ENCODE measurements at places on chromosomes 16 and 17.

GRCh38 chr16:57594531-57595031 lies 33.8 kb upstream of the ADGRG1 start:
- DNase-seq, result no peak

GRCh38 chr17:31538080-31538762 lies 146.7 kb downstream of the RAB11FIP4 start:
- no peak for DNase-seq

GRCh38 chr16:19085679-19086200 lies 18.3 kb downstream of the COQ7 start:
- DNase-seq, result no peak

DNA sequence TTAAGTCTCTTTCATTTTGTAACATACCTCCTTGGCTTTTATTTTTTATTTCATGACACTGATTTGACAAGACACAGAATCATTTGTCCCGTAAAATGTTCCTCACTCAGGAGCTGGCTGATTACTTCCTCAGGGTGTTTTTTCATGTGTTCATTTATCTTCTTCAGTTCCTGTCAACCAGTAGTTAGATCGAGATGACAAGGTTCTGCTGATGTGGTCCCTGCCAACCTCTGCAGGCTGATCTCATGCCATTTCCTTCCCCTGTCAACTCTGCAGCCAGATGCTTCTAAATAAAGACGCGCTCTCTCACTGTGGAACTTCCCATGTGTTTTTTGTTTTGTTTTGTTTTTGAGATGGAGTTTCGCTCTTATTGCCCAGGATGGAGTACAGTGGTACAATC lies 8.1 kb upstream of the CXCL16 start:
- no peak for DNase-seq

- no peak for DNase-seq
Observed at GRCh38 chr16:78096386-78096785, 3.1 kb upstream of the WWOX start.

DNA sequence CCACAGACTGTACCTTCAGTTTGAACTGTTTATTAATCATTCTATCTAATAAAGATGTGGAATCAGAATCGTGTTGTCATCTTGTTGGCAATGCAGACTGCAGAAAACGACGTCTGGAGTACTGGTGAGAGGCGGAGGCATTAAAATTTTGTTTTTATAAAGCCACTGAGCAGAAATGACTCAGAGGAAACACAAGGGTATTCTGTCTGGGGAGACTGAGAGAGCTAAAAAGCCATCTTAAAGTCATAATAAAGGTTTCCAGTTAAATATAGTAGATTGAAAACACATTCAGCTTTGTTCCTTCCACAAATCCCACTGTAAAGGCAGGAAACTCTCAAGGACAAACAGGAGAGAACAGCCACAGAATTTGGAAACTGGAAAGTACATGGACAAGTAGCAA lies 74.2 kb downstream of the CPPED1 start:
- no peak for DNase-seq

DNA sequence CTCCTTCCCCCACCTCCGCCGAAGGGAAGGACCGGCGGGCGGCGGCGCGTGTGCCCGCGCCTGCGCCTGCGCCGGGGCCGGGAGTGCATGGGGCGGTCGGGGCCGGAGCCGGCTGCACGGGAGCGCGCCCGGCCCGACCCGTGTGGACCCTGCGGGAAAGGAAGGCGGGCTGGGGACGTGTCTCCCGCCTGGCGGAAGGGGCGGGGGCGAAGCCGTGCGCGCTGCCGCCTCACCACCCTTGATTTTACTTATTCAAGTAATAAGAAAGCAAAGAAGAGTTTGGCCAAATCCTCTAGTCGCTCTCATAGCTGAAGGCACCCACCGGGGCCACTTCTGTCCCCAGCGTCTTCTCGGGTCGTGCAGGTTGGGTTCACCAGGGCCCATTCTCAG lies 596 bp upstream of the PFN1 start:
- peak; percentile 61 for DNase-seq

- DNase-seq, result no peak
Observed at GRCh38 chr16:71792176-71792575, 16.5 kb downstream of the AP1G1 start.

GRCh38 chr17:79152636-79153035 lies 78.0 kb downstream of the ENGASE start:
- no peak for DNase-seq

GRCh38 chr16:69330286-69331109 lies at the start of gene PDF:
Gene PDF (minus strand): TSS chr16:69330588. CDS start chr16:69330570, 18 bp downstream.
- peak; percentile 75 for DNase-seq

DNA sequence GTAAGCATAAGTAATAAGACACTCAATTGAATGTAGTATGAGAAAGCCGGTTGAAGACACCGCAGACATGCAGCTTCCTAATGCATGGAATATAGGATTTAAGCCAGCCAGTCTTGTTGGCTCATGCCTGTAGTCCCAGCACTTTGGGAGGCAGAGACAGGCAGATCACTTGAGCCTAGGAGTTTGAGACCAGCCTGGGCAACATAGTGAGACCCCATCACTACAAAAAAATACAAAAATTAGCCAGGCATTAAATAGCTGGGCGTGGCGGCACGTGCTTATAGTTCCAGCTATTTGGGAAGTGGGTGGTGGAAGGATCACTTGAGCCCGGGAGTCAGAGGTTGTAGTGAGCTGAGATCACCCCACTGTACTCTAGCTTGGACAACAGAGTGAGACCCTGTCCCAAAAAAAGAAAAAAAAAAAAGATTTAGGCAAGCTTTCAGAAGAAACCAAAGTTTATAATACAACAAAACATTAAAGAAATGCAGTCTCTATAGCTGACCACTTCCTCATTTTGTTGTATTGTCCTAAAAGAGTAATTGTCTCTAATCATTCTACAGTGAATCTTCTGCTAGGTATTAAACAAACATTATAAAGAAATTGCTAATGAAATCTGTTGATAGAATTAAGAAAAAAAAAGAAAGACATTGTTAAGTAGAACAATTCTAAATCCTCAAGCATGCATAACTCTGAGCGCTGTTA lies 68.6 kb upstream of the KIFC3 start:
- DNase-seq, result no peak

- no peak for DNase-seq
Observed at GRCh38 chr16:67304020-67304419, 22.5 kb downstream of the KCTD19 start.

- no peak for DNase-seq
Observed at GRCh38 chr16:56362706-56363105, 62.6 kb downstream of the AMFR start.

DNA sequence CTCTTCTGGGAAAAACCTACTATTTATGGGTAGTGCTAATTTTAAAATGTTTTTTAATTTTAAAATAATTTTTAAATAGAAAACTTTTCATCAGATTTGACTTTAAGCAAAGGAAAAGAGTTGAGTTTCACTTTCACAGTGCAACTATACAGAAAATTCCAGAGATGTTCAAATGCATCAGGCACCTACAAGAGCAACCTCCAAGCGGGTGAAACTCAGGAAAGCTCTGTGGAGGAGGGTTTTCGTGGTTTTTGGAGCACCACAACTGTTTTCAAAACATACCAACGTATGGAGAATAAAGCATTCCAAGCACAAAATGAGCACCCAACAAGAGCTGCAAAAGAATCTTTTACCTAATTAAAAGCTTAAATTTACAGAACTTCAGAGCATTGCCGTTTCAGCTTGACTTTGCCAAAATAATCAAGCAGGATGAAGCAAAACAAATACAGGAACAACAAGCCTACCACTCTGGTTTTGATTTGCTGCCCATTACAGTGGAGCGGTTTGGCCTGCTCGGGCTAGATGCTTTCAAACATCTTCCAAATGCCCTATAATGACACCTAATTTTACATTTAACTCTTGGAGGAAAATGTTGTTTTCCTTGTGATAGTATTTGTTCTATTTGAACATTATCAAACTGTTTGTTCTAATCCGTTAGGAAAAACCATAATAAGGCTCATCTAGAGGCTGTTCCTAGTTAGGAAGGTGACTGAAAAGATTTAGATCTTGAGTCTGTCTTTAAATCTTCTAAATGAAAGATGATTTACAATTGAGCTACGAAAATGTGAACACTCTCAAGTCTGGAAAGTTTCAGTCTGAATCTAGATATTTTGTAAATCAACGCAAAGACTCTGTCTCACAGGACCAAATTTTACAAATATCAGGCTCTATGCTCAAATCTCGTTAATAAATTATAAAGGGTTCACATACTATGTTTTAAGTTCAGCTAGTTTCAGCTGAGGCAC lies 34.5 kb downstream of the NACA2 start:
- DNase-seq, result no peak

GRCh38 chr17:80717720-80718083 lies 173.1 kb downstream of the RPTOR start:
- no peak for DNase-seq

DNA sequence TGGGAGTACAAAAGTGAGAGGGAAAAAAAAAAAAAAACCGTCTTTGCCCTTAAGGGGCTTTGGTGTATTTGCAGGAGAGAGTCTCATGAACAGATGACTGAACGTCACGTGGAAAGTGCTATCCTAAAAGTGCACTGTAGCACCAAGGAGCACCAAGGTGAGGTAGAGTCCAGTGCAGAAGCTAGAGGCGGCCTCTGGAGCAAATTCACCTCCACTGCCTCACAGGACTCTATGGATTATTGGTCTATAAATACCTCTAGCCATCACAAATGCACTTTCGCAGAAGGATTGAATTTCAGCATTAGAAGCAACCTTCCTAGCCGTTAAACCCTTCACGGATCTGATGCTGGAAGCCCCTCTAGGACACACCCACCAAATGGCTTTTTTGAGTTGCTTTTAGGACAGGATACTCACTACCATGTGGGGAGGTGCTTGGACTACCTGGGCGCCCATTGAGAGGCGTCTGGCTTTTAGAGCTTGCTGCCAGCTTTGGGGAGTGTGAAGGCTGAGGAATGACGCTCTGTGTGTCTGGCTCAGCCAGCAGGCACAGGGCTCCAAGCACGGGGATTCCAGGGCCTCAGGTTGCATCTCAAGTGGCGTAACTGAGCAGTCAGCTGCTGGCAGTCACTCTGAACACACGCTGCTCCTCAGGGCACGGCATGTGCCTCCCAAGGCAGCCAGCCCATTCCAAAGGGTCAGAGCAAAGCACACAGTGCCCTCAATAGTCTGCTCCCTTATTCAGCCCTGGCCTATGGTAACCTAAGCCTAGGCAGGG lies 52.7 kb downstream of the CDRT4 start:
- DNase-seq, result no peak

DNA sequence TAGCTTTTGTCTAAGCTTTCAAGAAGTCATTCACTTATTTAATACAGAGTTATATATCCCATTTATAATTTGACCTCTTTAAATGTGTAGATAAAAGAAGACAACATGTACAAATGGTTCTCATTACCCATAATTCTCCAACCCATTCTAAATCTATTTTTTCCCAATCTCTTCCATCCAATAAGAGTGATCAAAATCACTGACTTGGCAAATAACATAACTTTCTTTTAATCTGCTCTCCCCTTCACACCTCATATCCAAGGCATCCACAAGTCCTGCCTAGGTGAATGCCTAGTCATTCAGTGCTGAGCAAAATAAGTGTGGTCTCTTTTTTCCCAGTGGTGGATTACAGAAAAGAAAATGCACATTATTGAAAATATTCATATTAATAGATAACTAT lies 1231.1 kb downstream of the CDH11 start:
- DNase-seq, result no peak

GRCh38 chr16:7026639-7027038 lies 306.0 kb upstream of the RBFOX1 start:
- no peak for DNase-seq

DNA sequence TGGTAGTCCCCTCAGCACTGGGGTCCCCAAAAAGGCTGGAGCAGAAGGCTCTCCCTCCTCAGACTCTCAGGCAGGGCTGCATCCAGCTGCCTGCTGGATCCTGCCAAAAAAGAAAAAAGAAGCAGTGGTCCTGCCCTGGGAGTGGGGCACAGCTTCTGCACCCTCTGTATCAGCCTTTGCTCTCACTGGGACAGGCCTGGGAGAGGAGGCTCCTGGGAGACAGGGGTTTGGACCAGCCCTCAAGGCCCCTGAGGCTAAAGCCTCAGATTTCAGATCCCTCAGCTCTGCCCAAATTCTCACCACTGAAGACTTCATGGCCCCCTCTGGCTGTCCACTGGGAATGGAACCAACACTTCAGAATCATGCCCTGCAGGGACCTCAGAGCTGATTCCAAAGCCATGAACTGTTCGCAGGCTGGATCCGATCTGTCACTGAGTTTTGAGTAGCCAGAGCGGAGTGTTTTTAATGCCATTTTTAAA lies 96.9 kb downstream of the C16orf78 start:
- DNase-seq, result no peak

DNA sequence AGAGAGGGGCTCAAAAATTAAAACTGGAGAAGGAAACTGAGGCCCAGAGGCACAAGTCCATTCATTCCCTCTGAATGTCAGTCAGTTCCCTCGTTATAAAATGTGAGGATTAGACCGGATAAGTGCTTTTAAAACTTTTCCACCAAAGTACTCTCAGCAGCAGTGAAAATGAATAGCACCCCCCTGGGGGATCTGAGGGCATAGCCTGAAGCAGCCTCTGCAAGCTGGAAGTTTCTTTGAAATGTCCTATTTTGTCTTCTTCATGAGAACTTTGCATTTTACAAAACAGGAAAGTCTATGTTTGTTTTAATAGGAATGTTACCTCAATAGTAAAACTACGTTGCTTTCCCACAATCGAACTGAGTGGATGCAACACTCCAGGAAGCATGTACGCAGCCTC lies 273.0 kb downstream of the CEP112 start:
- DNase-seq, result no peak

DNA sequence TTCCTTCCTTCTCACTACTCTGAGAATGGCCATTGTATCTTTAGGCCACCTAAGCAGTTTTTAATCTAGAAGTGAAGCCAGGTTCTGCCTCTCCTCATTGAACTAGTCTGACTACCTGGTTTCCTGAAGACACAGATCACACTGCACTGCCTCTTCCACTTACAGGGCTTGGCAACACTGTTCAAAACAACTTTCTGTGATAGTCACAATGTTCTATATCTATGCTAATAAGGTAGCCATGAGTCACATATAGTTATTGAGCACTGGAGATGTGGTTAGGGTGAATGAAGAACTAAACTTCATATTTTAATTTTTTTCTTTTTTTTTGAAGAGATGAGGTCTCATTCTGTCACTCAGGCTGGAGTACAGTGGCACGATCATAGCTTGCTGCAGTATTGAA lies 26.9 kb downstream of the RND2 start:
- no peak for DNase-seq

DNA sequence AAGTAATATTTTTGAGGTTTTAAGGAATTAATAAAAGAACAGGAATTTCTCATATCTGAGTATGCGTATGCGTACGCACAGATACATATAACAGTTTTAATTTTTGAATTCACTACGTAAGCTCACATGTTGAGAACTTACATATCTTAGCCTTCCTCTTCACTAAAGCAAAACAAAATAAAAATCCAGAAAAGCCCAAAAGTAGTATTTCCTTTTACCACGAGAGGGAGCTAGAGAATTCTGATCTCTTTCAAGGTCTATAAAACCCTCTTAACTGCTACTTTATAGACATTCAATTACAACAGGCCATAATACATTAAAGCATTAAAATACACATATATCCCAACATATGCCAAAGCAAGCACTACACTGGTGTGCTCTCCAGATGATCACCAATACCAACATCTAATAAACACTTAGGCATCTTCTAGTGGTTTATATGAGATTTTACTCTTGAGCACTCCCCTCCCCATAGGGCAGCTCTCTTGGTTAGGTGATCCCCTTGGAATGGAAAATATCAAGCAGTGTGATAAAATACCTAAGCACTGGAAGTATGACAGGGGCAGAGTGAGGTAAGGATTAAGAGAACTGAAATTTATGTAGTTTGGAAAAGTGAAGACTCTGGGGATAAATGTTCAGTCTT lies 94.0 kb downstream of the SKAP1 start:
- no peak for DNase-seq

- DNase-seq, result no peak
Observed at GRCh38 chr17:77846531-77847085, 111.9 kb upstream of the TNRC6C start.

GRCh38 chr16:83040174-83040573 lies 413.4 kb downstream of the CDH13 start:
- DNase-seq, result no peak
